ENCODE measurements at places on chromosomes 2 and 18.

DNA sequence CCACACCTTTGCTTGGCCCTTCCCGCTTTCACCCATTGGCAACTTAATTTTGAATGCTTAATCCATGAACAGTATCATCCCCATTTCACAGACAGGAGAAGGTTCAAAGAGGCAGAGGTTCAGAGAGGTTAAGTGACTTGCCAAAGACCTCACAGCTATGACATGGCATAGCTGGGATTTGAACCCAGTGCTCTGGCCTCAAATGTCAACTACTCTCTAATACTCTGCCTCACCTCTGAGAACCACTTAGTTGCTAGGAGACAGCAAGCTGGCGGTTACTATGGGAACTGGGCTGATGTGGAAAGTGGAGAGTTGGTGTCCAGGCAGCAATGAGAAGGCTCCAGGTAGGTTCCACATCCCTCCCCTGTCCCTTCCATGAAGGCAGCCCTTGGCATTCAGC is 15.8 kb upstream of the PRSS56 start:
- no peak for DNase-seq

- DNase-seq: no peak
These were observed 169.5 kb downstream of the SRBD1 start for GRCh38 chr2:45441571-45441970.

GRCh38 chr2:205931388-205931787 is 154.6 kb downstream of the INO80D start:
- no peak for DNase-seq

DNA sequence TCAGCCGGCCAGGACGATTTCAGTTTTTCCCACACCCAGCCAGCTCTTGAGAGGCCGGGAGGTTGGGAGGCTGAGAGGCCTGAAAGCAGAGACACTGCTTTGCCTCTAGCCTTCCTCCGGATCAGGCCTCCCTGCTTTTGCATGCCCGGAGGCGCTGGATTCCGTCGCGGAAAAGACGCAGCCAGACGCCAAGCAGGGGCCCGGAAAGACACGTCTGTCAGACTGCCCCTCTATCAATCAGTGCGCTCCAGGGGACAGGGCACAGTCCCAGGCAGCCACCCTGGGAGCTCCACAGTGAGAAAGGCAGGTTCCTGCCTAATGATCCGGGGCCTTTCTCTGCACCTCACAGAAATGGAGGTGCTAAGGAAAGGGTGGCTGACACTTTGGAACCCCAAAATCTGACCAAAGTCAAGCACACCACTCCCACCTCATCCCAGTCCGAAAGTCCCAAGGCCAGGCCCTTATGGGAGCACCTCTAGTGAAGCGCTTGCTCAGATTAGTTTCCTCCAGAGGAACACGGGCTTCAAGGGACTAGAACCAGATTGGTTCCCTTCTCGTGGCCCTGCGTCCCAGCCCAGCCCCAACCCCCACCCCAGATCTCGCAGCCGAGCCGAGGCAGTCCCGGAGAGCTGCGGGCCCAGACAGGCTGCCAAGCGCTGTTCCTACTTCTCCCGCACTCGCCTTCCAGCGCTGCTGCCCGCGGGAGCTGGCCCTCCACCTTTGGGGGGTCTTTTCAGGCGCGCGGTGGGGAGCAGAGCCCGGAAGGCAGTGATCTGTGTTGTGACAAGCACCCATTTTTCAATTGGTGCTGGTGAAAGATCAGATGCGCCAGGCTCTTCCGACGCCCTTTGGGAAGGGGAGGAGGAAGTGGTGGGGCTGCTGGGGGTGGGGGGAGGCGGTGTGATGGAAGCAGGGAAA is 5.0 kb downstream of the DLX1 start:
- DNase-seq: peak; percentile 57

GRCh38 chr2:235745597-235745996 is 251.8 kb downstream of the AGAP1 start:
- no peak for DNase-seq

- peak; percentile 49 for DNase-seq
These were observed 1.5 kb downstream of the CACNB4 start for GRCh38 chr2:152097290-152097800.

- no peak for DNase-seq
These were observed 259.7 kb downstream of the ETAA1 start for GRCh38 chr2:67656875-67657274.

GRCh38 chr2:106053581-106053980 is 140.5 kb downstream of the UXS1 start:
- no peak for DNase-seq

GRCh38 chr2:72494392-72494791 is 331.4 kb downstream of the EXOC6B start:
- no peak for DNase-seq

- peak; percentile 40 for DNase-seq
These were observed 15.7 kb downstream of the GPR35 start for GRCh38 chr2:240640939-240641338.

DNA sequence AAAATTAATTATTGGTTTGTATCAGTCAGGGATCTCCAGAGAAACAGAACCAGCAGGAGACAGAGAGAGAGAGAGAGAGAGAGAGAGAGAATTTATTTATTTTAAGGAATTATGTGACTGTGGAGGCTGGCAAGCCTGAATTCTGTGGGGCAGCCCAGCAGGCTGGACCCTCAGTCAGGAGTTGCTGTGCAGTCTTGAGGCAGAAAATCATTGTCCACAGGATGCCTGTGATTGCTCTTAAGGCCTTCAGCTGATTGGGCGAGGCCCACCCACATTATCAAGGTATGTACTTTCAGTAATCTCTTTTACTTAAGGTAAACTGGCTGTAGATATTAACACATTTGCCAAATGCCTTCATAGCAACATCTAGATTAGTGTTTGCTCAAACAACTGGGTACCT is 155.3 kb downstream of the SEPTIN10 start:
- DNase-seq: no peak

DNA sequence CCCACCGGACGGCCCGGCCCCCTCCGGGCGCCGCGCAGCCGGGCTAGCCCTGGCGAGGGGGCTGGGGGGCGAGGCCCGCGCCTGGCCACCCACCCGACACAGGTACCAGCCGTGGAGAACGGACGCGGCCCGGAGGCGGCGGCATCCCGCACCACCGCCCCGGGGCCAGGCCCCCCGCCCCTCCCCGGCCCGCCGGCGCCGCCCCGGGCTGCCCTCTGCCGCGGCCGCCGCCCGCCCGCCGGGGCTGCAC is 405 bp downstream of the SOS1 start:
- no peak for DNase-seq

DNA sequence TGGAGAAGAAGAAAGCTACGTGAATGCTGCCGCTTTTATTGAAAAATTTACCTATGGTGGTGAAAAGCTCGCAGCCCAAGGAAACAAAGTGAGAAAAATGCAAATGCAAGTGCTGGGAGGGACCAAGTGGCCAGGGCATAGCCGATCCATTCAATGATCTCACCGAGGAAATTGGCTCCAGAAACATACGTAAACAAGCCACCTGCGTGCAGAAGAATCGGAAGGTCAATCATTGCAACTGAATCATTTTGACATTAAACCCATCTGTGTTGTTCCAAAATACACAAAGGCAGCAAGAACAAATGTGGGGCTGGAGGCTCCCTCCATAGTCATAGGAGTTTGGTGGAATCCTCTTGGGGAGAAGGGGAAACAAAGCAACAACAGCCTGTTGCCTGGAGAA is 51.5 kb downstream of the SRD5A2 start:
- no peak for DNase-seq

DNA sequence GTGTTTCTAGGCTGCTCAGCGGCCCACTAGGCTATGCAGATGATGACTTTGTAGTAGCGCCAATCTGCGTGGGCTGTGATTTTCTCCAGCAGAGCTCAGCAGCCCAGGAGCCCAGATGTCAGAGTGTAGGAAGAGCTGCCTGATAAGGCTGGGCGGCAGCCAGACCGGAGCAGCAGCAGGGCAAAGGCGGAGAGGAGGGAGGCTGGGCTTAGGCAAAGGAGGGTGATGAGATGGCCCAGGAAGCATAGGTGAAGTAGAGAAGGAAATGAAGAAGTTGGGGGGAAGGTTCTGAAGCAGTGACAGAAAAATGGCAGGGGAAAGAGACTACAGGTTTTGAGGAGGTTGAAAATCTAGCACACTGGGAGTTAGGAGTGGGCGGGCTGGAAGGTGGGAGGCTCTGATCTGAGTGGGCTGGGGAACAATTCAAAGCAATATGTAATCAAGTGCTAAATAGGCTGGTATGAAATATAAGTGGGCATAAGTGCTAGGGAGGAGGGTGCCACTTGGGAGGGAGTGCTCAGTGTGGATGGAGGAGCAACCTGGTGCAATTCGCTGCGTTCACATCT is 50.6 kb upstream of the STPG4 start:
- no peak for DNase-seq

DNA sequence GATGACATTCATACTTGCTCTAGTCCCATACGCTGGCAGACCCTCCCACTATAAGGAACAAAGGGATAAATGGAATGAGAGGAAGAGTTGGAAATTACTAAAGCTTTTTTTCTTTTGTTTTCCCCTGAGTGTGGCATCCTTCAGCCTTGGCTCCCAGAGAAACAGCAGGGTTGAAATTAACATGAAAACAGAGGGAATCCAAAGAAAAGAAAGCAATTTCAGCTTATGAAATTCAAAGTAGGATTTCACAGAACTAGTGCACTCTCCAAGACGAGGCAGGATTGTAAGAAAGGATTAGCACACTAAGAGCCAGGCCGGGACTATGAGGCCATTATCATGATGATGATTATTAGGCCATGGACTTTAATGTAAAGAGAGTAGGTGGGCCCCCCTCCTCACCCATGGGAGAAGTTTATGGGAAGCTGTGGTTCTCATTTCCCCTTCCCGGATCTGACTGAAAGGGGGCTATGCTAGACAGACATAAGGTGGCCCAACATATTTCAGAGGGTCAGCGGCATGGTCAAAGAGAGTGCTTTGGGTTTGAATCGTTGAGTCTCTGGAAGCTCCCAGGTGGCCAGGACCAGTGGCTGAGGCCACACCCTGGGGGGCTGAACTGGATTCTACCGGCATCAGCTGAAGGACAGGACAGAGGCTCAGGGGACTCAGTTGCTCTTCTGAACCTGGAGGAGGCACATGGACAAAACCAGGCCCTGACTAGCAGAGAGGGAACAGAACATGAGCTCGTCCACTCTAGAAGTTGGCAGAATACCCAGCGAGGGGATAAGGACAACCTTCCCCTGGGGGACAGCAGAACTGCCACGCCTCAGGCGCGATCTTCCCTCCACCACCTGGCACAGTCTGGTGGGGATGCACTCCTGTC is 100.1 kb upstream of the ARL4C start:
- DNase-seq: no peak

DNA sequence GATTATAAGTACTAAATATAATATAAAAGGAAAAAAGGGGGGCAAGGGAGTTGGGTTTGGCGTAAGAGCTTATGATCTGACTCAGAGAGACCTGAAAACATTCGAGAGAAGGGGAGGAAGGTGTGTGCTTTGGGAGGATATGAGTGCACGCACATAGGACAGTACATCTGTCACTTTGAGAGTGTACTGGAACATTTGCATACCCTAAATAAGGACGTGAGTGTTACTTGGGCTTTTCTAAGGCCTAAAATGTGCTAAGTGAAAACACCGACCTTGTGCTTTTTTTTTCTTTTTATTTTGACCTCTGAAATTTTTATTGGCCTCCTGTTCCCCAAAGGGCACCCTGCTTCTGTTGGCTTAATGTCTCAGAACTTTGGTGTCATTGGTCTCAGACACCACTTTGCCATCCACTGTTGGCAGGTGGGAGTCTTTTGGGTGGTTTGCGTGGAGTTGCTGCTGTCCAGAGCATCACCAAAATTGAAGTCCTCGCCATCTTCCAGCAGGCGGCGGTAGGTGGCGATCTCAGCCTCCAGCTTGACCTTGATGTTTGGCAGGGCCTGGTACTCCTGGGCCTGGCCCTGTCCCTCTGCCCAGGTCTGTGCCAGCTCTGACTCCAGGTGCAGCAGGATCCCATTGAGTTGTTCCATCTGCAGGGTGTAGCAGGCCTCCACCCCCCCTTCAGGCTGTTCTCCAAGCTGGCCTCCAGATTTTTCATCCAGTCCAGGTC is 57.7 kb downstream of the CD28 start:
- no peak for DNase-seq

DNA sequence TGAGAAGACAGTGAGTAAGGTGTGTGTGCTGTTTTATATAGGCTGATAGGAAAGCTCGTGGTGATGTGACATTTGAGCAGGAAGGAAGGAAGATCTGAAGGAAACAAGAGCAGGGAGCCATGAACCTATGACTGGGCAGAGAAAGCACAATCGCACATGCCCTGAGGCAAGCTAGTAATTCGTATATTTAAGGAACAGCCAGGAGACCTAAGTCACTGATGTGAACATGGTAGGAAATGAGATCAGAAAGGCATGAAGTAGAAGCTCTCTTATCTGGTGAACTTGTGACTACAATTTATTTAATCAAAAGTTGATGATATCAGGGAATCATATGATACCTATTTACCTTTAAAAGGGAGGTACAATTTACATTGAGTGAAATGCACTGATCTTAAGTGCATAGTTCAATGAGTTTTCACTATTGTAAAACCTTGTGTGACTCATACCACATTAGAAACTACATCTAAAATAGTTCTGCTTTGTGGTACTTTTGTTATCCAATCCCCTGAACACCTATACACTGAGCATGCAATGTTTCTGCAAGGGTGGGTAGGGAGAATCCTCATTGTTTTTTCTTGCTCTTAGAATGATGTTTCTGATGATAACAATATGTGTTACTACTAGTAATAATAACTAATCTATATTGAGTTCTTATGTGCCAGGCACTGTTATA is 67.5 kb downstream of the GALNT13 start:
- no peak for DNase-seq

- DNase-seq: peak; percentile 51
These were observed 3.6 kb upstream of the KCNJ13 start for GRCh38 chr2:232779934-232780333.

GRCh38 chr2:41579806-41580205 is 468.0 kb upstream of the PKDCC start:
- no peak for DNase-seq

DNA sequence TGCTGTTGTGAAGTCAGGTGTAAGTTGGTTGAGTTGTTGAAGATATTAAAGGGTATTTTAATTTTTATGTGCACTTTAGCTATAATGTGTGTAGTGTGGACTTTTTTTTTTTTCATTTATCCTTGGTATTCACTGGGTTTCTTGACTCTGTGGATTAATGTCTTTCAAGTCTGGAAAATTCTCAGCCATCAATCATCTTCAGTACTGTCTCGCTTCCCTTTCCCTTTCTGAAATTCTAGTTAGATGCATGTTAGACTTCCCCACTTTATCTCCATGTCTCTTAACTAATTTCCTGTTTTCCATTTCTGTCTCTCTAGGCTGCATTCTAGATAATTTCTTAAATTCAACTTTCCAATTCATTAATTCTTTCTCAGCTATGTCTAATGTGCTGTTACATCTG is 247.7 kb upstream of the REV1 start:
- no peak for DNase-seq

DNA sequence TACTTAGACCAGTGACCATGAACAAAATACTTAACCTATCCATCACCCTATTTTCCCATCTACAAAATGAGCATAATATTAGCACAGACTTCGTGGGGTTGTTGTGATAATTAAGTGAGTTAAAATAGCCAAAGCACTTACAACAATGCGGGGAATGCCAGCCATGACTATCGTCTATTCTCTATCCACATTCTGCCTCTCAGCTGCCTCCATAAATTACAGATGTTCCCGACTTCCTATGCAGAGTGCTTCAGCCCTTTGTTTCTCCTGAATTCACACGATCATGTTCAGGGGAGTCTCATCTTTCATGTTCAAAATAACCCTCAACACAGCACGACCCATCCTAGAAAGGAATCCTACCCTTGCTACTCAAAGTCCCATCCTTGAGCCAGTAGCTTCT is 211.6 kb downstream of the EN1 start:
- DNase-seq: no peak

- DNase-seq: no peak
These were observed 137.0 kb upstream of the FANCL start for GRCh38 chr2:58378152-58378551.

Data from right forelimb (tissue), 1 donor.